ENCODE measurements at places on chromosomes 6 and 20.

DNA sequence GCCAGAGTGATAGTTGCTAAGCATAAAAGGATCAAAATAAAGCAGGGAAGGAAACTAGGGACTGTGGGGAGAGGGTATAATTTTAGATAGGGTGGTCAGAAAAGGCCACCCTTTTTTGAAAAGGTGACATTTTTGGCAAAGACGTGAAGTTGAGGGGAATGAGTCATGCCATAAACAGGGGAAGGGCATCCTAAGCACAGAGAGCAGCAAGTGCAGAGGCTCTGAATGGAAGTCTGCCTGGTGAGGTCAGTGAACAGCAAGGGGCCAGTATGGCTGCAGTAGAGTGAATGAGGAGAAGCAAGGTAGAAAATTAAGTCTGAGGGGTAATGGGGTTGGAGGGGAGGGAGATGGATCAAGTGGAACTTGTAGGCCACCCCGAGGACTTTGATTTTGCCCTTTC lies 2.4 kb downstream of the KLC4 start:
- DNase-seq = no peak

GRCh38 chr20:38050686-38051085 lies 17.1 kb downstream of the RPRD1B start:
- no peak for DNase-seq

- no peak for DNase-seq
These were observed 151.0 kb upstream of the SMLR1 start for GRCh38 chr6:130676077-130676772.

DNA sequence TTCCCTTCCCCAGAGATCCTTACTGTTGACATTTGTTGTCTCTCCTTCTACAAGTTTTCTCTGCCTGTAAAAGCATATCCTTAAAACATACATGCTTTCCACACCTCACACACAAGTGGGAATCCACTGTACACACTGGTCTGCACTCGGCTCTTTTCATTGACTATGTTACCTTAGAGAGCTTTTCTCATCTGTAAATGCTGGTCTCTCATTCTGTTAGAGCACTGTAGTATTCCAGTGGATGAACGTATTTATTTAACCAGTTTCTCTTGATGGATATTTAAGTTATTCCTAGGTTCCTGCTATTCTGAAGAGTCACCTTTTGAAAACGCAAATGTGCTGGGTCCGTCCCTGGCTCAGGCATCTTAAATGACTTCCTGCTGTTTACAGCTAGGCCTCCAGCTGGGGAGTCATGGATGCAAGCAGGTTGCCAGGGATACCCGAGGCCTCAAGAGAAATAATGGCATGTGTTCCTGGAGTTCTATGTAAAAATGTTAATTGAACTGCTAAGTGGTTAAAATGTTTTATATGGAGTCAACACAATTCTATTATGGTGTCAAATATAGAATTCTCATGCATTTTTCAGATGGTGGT lies 61.1 kb upstream of the TGM3 start:
- DNase-seq = no peak

DNA sequence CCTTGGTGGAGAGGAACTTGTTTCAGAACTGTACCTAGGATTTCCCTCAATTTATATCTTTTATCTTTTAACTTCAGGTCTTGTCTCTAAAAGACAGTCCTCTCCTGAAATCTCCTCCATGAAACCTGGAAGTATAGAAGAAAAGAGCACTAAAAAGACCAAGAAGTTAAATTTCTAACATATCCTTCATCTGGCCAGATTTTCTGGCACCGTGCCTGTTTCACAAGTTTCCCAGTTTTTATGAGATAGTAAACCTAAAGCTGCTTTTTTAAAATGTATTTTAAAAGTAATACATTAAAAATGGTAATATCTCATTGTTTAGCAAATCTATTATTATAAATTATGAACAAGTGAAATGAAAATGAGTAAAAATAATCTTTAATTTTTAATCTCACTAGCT lies 348.3 kb upstream of the RSPO3 start:
- no peak for DNase-seq

Data from caudate nucleus (tissue), 63 donors.